Stimulated activated CD8-positive, alpha-beta memory T cell treated with anti-CD3 and anti-CD28 coated beads, Interleukin-2, amount 100 ng/mL, for 1 hour (primary cell): ENCODE measurements at places on chromosomes 6 and 20.

DNA sequence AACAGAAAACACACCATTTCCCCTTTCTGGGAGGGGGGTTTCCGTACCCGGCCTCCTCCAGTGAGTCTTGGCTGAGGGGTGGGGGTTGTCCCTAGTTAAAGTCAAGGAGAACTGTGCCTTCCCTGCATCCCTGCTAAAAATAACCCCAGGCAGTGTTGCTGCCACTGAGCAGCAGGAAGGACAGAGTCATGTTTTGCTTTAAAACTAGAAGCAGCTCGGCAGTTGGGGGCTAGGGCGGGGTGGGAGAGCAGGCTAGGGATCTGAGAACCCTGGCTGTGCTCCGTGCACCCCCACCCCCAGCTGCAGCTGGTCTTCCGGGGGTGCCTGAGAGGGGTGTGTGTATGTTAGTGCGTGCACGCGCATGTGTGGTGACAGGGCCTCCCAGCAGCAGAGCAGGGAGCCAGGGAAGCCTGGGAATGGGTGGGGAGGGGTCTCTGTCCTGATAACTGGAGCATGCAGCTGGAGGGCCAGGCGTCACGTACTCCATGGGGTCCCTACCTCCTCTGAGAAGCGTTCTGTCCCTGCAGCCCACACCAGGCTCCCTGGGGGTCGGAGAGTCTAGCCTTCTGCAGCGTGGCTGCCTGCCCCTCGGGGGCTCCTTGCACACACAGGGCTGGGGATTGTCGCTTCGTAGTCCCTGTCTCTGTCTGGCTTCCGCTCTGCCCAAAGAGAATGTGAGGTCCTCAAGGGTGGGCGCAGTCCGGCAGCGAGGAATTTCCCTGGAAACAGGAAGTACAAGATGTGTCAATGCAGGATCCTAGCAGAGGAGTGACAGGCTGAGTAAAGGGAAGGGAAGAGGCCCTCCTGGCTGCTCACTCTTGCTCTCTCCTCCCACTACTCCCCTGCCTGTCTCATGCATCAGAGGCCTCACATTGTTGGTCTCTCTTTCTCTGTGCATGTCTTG, 16.8 kb upstream of the ARMC12 start:
- no peak for DNase-seq

DNA sequence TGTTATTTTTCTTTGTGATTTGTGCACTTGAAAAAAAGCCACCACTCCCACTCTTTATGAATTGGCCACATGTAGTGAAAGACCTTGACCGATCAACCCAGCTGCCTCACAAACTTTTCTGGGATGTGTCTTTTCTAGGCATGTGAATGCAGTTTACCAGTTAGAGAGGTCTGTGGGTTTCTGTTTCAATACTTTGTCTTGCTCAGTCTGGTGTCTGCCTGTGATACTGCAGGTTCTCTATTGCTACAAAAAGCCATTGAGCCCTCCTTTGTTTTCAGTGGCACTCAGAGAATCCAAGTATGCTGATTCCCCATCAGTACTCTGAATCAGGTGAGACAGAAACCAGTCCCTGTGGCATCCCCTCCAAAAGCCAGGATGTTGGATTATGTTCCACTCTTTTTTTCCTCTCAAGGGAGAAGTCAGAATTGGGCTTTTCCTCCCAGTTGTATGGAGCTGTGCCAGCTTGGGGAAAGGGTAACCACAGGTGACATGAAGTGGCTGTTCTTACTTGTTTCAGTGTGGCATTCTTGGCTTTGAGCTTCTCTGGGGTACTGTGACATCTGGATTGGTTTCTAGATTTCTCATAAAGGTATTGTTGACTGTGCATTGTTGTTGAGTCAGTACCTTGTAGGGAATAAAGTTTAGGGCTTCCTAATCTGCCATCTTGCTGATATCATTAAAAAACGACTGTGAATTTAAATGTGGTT, 26.3 kb upstream of the ZFP64 start:
- DNase-seq = no peak

- no peak for DNase-seq
These were observed 92.6 kb downstream of the RNGTT start for GRCh38 chr6:88870717-88871330.

DNA sequence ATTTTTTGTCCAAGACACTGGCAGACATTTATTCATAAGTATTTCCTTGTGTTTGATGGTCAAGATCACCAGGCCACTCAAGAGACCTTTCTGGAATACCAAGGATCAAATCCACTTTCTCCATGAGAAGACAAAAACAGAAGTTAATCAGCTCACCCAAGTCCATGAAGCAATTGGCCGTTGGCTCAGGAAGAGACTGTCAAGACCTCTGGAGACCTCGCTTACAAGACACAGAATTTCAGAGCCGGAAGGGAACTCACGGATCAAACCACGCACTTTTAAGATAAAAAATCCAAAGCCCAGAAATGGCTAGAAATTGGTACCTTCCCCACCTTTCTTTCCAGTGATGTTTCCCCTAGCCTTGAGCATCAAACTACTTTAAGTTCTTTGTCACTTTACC, 3.3 kb downstream of the TRERF1 start:
- DNase-seq = no peak

DNA sequence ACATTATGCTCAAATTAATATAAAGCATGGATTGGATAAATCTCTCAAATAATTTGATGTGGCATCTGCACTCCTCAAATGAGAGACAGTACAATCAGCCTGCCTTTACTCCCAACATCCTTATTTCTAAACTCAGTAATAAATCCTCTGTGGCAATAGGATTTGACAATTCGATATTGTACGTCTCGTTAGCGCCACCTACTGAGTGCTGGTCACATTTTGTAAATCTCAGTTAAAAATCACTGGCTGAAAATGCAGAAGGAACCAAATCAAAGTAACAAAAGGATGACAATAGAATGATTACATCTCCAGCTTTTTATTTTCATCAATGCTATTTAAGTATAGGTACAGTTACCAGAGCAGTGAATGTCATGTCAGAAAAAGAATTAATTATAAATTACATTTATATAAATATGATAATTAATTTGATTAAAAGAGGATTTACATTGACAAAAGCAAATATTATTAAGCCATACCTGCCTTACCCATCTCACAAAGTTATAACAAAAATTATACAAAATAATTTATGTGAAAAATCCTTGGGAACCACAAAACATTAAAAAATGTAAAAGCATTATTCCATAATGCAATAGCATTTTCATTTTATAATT, 20.2 kb upstream of the GJE1 start:
- peak; percentile 39 for DNase-seq

- no peak for DNase-seq
These were observed 95.2 kb downstream of the ANKRD60 start for GRCh38 chr20:58133020-58133808.

- DNase-seq = no peak
These were observed 91.8 kb downstream of the TRMT11 start for GRCh38 chr6:126077810-126078776.

- DNase-seq = no peak
These were observed 393.6 kb downstream of the ESR1 start for GRCh38 chr6:152201120-152201519.

DNA sequence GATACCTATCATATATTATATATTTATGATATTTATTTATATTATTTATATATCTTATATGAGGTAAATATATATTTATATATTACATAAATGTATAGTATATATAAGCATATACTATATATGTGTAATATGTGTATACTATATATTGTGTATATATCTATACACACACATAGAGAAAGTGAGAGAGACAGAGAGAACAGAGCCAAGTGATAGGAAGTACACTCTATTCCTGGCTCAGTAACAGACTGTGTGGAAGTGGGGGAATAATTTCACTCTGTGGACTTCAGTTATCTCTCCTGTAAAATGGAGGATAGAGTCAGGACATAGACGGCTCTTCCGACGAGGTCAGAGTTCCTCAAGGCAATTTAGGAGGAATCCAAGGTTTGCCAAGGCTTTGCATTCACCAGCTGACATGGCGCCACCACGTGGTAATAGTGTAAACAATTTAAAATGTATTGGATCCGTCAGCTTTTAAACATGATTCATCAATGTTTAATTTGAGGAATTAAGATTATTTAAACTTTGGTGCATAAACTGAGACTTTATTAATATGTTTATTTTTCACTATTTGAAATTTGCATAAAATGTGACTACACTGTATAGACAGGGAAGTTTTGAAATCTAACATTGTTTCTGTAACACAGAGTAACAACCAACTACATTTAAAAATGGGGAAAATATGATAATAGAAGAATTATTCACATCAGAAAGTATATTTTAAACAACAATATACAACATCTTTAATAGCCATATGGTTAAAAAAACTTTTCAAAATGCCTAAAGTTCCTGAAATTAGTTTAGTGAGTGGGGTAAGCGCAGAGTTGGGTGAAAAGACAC, 75.4 kb upstream of the TMEM244 start:
- no peak for DNase-seq

GRCh38 chr6:167787896-167788562, 38.7 kb upstream of the AFDN start:
- DNase-seq = no peak

DNA sequence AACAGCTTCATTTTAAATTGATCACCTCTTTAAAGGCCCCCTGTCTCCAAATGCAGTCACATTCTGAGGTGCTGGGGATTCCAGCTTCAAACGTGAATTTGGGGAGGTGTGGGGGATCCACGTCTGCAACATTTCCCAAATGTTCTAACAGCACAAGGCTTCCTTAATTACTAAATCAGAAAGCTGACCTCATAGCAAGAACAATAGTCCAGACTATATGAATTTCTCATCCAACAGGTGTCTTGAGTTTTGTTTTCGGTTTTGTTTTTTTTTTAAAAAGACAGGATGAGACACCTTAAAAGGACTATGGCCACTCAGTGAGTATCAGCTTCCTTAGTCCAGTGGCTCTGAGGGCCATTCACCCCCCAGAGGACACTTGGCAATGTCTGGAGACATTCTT, 11.5 kb downstream of the ATP9A start:
- DNase-seq = no peak

- no peak for DNase-seq
These were observed 117.4 kb downstream of the ZFAND3 start for GRCh38 chr6:37936906-37937305.

DNA sequence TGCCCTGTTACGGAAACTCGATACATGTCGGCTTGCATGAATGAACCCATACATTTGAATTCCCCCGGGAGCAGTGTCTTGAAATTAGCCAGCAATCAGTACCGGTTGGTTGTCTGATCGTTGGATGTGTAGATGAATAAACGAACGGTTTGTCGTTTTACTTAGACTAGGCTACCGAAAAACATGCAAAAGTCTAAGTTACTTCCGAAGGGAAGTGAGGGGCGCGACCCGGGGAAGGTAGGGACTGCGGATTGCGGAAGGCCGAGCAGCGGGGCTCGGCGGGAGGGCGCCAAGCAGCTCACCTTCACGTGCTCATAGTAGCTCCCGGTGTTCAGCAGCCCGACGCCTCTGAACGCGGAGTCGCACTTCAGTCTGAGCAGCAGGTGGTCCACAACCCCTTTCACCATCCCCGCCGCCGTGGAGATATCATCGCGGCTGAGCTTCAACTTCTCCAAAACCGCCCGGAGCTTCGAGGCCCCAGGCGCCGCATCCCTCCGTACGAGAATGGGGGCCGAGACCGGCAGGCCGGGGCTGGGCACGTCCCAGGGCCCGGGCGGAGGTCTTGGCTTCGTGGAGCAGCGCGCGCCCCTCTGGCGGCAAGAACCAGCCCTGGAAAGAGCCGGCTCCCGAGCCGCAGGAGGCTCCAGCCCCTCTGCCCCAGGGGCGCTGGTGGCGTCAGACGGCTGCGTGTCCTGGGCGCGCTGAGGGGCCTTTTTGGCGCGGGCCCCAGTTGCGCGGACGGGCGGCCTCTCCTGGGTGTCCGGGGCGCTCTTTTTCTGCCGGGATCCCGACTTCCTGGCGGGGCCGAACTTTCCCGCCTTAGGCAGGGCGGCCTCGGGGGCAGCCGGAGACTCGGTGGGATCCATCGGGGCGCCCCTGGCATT, 632 bp downstream of the CGAS start:
- no peak for DNase-seq

- no peak for DNase-seq
These were observed 3.3 kb upstream of the BIRC7 start for GRCh38 chr20:63232235-63233060.

DNA sequence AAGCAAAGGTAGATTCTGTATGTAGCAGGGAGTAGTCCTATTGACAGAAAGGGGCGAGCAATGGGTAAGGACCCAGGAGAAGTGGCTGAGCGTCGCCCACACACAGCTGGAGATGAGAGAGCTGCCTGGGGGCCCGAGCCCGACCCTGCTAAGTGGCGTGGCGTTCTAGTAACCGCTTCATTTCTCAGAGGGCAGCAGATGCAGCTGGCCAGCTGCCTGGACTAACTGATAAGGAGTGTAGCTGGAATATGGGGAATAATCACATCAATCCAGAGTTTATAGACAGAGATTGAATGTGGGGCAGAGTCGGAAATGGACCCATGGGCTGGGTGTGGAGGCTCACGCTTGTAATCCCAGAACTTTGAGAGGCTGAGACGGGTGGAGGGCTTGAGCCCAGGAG, 64.4 kb downstream of the EZR start:
- no peak for DNase-seq

GRCh38 chr6:142671791-142672190, 273.2 kb downstream of the HIVEP2 start:
- no peak for DNase-seq

DNA sequence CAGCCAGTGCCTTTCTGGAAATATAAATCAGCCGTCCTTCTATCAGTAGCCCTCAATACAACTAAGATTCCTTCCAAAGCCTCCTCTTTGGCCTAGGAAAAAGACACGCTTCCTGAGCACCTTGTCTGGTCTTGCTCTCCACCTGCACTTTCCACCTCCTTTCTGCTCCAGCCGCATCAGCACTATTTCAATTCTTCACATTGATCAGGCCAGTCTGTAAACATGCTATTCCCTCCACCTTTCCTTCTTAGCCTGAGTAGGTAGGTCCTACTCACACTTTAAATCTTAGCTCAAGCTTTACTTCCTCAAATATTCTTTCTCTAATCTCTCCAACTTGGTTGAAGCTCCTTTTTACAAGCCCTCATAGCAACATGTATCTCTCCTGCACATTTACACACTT, 11.4 kb downstream of the RANBP9 start:
- no peak for DNase-seq

- DNase-seq = no peak
These were observed 125.1 kb downstream of the PDE7B start for GRCh38 chr6:135976585-135976984.

DNA sequence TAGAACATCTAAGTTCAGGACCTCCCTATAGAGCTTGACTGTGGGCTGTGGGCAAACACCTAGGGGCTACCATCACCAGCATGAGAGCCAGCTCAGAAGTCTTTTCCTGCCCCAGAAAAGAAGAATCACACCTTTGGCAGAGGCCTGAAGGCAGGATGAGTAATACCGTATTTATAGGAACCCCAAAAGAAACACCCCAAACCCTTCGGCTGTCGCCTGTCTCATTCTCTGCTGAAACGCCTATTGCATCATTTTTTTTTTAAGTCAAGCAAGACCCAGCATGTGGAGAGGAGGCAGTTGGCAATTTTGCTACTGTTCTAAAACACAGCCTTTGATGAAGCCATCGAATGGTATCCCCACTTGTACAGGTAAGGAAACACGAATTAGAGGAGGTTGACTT, 436.4 kb downstream of the TFAP2A start:
- DNase-seq = no peak

GRCh38 chr20:50844430-50845100, 49.7 kb downstream of the BCAS4 start:
- DNase-seq = peak; percentile 19

GRCh38 chr6:79713701-79714322, 82.7 kb downstream of the SH3BGRL2 start:
- peak; percentile 17 for DNase-seq
